CD4-positive, alpha-beta T cell treated with Interleukin-6 at 100 ng/mL for 8 hours (primary cell): ENCODE measurements at places on chromosomes 4 and X.
A peak's percentile ranks its signal among the peaks of the same experiment; 100 is the strongest.

GRCh38 chr4:86935853-86936733 is 1.3 kb downstream of the AFF1 start:
- DNase-seq: peak; percentile 73

DNA sequence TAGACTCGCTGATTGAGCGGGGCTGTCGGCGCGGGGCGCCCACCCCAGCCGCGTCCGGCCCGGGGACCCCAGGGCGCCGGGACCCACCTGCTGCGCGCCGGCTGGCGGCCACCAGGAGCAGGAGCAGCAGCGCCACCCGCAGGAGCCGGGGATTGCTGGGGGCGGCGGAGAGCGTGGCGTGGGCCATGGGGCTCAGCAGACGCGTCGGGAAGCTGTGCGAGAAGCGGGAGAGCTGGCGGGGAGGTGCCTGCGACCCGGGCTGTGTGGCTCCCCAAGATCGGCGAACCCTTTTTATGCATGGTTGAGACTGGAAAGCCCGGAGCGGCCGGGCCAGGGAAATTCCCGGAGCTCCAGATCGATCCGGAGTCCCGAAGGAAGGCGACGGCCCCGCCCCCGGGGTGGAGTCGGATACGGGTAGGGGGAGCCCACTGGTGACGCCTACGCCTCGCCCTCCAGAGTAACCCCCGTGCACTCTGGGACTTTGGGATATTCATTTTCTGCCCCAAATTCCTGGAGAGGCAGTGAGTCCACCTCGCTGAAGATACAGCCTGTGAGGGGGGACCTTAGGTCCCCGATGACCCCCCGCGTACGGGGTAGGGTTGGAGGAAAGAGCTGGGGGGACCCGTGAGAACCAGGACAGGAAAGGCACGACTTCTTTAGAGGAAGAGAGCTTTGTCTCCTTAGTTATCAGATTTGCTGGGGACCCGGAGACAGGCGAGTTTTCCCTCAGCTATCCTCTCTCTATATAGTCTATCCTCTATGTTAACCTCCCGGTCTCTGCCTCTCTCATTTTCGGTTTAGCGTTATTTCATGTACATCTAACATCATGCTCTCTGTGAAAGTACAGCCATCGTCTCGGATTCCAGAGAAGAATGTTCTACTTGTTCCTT is at the start of gene CXCL3:
Gene CXCL3, minus strand, starts transcription at position 265 of the 890 bp plus-strand sequence. Its CDS starts 78 bp downstream, at position 187.
- peak; percentile 6 for DNase-seq

- no peak for DNase-seq
Observed at GRCh38 chrX:51893931-51894696, 691 bp downstream of the MAGED1 start.

- DNase-seq: no peak
Observed at GRCh38 chr4:148831945-148832344, 389.7 kb upstream of the NR3C2 start.

- peak; percentile 5 for DNase-seq
Observed at GRCh38 chrX:51614353-51615012, 4.2 kb downstream of the CENPVL3 start.

DNA sequence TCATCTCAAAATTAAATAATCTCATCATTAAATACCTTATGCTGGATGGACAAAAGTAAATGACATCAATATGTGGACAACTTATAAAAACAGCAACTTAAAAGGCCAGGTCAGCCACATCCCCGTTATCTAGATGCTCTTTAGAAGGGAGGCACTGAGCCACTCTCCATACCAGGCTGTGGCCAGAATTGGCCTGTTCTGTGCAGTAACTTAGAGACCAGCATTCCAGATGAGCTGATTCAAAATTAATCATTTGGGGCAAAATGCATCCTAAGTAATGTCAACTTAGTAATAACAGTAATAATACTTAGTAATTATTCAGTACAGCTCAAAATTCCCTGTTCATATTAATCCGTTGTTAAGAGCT is 373.6 kb downstream of the FBXW7 start:
- no peak for DNase-seq

DNA sequence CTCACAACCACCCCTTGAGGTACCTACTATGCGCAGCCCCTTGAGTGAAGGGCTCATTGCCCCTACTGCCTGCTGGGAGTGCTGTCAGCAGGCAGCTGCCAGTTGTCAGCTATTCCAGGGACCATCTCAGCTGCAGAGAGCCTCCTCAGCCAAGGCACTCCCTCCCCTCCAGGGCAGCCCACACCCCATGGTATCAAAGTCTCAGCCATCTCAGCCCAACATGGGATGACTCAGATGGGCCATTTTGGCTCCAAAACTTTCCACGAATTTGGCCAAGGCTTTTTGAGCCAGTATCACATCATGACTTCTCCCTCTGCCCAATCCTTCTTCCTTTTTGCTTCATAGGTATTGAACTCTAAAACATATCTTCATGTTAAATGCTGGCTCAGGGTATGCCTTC is 61.4 kb upstream of the MAP3K15 start:
- DNase-seq: no peak
